ENCODE measurements at places on chromosomes 1 and 21.

DNA sequence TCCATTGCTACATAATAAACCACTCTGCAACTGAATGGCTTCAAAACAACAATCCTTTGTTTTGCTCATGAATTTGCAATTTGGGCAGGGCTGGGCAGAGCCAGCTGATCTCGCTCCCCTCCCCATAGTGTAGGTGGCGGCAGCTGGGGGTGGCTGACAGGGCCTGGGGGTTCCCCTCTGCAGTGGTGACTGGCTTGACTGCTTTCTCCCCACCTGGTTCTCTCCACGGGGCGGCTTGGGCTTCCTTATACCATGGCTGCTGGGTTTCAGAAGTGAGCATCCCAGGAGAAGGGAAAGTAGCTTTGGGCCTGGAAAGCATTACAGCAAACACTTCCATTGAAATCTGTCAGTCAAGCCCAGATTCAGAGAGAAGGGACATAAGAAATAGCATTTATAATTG lies 129.7 kb upstream of the ZBTB40 start:
- DNase-seq = no peak

GRCh38 chr1:74396933-74397332 lies 115.5 kb downstream of the LRRC53 start:
- no peak for DNase-seq

- DNase-seq = no peak
Observed at GRCh38 chr1:108814343-108815125, 42.4 kb downstream of the AKNAD1 start.

DNA sequence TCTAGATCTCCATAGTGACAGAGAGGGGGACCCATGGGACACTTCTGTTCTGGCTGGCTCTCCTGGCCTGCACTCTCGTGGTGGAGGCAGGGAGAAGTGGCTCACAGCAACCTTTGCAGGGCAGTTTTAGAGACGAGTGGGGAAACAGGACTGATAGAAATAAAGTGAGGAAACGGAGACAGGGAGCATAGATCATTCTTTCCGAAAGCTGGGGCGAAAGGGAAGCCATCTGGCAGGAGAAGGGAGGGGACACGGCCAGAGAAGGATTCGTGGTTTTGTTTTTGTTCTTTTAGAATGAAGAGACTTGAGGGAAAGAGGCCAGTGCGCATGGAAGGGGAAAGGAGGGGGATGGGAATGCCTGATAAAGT lies 3.5 kb downstream of the TIE1 start:
- DNase-seq = peak; percentile 61

- no peak for DNase-seq
Observed at GRCh38 chr1:171366816-171367215, 52.8 kb downstream of the FMO4 start.

GRCh38 chr21:34880401-34880800 lies 168.7 kb downstream of the RUNX1 start:
- DNase-seq = no peak

DNA sequence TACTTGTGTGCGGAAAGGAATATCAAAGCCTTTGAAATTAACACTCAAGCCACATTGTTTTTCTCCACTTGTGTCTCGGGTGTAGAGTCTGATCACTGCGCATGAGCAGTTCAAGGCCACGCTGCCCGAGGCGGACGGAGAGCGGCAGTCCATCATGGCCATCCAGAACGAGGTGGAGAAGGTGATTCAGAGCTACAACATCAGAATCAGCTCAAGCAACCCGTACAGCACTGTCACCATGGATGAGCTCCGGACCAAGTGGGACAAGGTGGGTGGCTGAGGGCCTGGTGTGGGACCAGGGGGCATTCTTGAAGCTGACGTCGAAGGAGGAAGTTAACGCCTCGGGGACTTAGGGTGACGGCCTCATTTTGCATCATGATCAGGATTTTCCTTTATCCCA lies 43.7 kb upstream of the MTR start:
- no peak for DNase-seq

DNA sequence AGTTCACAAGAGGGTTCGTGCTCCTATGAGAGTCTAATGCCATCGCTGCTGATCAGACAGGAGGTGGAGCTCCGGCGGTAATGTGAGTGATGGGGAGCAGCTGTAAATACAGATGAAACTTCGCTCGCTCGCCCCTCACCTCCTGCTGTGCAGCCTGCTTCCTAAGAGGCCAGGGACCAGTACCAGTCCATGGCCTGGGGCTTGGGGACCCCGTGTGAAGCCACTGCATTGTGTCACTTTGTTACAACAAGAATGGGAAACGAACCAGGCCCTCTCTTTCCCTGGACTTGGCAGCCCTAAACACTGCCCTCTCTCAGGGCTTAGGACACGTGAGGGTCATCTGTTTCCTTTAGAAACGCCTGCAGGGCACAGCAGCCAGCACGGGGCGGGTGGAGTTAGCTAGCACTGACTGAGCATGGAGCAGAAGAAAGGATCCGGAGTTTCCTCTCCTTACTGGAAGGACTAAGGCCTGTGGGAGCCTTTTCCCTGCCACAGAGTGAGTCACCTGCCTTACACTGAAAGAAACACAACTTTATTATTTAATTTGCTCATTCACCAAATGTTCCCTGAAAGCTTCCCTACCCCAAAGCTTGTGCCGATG lies 185.2 kb upstream of the TMEM51 start:
- peak; percentile 68 for DNase-seq

GRCh38 chr1:14590411-14591180 lies 7.9 kb upstream of the KAZN start:
- no peak for DNase-seq

GRCh38 chr1:8598060-8598724 lies 219.2 kb downstream of the RERE start:
- DNase-seq = peak; percentile 50

- no peak for DNase-seq
Observed at GRCh38 chr1:220884981-220885918, 6.0 kb downstream of the HLX start.

- no peak for DNase-seq
Observed at GRCh38 chr1:40003156-40004093, 37.1 kb upstream of the CAP1 start.

GRCh38 chr1:81679942-81680341 lies 120.8 kb upstream of the ADGRL2 start:
- no peak for DNase-seq

DNA sequence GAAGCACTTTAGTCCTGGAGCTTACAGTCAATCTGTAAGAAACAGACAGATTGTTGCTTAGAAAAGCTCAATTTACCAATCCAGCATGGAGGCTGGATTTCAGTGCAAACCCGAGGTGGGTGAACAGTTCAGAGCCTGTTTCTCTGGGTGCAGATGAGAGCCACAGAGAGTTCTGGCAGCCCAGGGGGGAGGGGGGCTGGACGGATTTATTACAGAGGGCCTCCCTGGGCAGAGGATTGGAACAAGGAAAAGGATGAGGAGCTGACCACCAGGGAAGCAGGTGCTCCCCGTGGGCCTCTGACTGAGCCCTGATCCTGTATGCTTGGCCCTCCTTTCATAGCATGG lies 38.0 kb upstream of the EPS8L3 start:
- DNase-seq = no peak

DNA sequence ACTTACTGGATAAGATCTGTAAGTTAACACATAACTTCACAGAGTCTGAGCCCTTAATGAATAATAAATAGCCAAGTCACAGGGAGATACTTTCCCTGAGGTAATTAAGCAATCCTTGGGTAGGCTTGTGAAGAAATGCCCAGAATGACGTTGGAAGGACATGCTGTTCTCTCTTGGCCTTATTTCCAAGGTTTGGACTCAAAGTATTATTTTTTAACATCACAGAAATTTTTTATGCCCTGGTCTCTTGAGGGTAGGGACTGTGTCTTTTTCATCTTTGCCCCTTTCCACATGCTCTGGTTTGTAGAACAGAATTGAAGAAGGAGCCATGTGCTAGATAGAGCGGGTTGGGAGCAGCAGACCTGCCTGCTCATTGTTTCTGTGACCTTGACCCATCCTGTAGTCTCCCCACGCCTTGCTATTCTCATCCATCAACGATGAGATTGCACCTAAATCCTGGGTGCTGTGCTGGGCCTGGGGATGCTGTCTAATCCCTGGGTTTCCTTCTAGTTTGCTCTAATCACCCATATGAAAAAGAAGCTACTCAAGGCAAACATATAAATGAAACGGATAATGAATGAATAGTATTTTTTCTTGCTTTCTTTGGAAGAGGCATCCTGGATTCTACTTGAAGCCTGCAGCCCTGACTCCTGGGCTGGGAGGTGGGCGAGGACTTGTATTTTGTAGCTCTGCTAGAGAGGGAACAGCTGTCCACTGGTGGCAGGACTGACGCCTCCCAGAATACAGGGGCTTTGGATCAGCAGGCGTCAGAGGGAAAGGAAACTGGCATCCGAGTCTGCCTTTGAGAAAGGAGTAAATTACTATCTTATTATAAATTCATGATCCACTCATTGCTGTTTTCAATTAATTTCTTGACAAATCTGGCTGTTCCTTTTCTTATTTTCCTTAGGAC lies 17.5 kb upstream of the LAMTOR5 start:
- DNase-seq = no peak

GRCh38 chr1:44801491-44802305 lies 1.5 kb downstream of the PLK3 start:
- peak; percentile 34 for DNase-seq

DNA sequence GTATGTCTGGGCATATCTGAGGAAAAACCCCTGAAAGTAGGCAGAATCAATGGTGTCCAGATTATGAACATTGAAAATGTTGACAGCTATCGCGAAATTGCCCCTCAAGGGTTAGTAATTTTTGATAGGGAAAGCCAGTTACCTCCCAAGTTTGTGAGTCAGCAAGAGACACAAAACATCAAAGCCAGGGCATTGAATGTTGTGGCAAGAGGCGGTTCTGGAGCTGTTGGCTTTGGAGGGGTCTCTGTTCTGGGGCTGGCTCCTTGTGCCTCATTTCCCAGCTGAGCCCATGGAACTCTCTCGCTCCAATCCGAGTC lies 10.6 kb upstream of the S100A11 start:
- no peak for DNase-seq

DNA sequence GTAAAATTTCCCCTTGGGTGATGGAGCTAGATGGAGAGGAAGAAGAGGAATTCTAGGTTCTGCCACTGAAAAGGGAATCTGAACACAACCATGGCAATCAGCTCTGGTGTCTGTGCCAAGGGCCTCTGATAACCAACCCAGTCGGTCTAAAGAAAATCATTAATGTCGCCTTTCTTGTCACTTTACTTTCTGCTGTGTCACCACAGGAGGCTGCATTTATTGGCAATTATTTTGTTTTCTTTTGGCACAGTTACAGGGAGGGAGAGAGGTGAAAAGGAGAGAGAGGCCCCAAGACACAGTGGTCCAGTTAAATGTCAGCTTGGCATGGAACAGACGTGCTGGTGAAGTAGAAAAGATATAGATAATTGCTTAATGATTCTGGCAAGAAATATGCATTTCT lies 287.0 kb downstream of the ASTN1 start:
- DNase-seq = no peak

DNA sequence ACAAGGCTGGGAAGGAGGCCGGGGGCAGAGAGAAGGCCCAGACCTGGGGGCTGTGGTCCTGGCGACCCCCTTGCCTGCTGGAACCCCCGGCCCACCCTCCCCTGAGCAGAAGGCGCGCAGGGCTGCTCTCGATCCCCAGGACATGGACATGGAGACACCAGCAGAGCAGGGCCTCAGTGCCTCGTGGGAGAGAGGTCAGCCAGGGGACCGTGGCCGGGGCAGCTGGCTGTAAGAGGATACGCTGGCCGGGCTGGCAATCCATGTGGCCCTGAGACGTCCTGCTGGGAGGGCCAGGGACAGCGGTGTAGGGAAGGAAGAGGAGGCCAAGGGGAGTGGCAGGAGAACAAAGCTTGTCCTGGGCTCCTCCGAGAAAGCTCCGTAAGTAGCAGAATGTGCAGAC lies 132.2 kb downstream of the CASZ1 start:
- no peak for DNase-seq

- DNase-seq = no peak
Observed at GRCh38 chr1:34066166-34066565, 98.9 kb downstream of the CSMD2 start.

DNA sequence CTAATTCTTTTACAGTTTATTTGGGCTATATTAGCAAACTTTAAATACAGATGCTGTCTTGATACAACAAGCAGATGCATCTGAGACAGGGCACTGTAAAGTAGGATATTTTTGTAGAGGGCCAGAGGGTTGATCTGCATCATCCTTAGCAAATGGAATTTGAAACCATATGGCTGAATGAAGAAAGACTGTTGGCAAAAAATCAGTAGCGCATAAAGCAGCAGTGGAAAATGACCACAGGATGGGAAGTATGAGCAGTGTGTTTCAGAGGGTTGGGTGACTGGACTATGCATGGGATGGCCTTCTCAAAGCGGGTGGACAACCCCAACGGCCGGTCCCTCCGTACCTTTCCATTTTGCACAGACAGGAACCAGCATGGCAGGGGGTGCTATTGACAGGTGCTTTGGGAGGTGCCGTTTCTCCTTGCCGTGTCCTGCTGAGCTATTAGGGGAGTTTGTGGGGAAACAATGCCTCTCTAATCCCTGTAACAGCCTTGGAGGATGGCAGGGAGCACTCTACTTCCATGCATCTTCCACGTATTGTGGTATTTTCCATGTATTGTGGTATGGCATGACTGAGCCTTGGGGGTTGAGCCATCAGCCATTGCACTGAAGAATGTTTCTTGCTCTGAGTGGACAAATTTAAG lies 5.9 kb downstream of the LRRC8B start:
- DNase-seq = no peak

DNA sequence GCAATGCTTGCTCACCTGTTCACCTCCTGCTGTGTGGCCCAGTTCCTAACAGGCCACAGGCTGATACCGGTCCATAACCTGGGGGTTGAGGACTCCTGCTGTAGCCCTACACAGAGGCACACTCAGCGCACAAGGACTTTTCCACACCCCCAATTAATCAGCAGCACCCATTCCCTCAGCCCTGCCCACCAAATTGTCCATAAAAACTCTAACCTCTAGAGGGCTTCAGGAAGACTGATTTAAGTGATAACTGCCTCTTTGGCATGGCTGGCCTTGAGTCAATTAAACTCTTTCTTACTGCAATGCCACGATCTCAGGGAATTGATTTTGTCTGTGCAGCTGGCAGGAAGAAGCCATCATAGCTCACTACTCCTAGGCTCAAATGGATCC lies 71.3 kb upstream of the MUTYH start:
- DNase-seq = no peak

GRCh38 chr1:248901578-248901977 lies 4.5 kb upstream of the PGBD2 start:
- DNase-seq = no peak
